ENCODE measurements at places on chromosomes 12 and 14.

DNA sequence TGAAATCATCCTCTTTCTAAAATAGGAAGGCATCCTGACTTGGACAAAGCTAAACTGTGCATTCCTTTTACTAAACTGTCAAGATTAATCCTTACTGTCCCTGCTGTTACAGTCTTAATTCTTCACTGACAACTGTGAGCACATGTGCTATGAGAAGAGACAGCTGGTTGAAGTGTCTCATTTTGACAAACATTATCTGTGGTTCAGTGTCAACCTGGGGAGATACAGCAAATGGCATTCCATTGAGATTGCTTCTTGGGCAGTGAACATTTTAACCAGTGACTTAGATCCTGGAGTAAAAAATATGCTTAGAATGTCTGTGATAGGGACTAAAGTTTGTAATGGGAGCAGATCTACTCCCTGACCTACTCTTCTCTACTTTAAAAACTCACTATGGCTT lies 552.6 kb upstream of the ATP2B1 start:
- no peak for DNase-seq

- no peak for DNase-seq
Observed at GRCh38 chr12:20748198-20748597, 53.1 kb downstream of the SLCO1C1 start.

DNA sequence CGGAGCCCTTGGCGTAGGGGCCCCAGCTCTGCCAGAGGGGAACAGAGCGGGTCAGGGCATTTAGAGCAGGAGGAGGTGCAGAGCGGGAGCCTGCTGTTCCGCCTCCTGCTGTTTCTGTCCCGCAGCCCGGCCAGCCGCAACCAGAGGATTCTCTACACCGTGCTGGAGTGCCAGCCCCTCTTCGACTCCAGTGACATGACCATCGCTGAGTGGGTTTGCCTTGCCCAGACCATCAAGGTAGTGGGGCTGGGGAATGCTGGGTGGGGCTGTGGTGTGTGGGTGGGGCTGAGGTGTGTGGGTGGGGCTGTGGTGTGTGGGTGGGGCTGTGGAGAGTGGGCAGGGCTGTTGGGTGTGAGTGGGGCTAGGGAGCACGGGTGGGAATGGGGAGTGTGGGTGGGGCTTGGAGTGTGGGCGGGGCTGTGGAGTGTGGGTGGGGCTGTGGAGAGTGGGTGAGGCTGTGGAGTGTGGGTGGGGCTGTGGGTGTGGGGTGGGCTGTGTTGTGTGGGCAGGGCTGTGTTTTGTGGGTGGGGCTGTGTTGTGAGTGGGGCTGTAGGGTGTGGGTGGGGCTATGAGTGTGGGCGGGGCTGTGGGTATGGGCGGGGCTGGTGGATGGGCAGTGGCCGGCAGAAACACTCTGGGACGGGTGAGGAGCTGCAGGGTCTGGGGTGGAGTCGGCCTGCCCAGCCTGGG lies 8.0 kb downstream of the ASPG start:
- DNase-seq = peak; percentile 64

DNA sequence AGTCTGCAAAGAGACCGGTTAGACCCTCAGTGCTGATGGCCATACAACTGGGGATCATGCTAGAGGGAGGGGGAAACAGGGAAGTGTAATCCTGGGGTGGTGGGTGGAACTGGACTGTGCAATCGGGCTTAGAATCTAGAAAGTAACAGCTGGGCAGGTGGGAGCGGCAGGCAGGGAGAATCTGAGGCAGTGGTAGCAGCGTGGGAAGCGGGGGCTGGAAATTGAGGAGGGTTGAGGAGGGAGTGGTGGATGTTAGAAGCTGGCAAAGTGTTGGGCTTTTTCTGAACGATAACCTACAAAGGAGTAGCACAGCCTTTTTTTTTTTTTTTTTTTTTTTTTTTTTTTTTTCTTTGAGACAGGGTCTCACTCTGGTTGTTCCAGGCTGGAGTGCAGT lies 3.1 kb upstream of the IGFBP6 start:
- DNase-seq = no peak

All from Karpas-422 (cell line).